Cortex of kidney (tissue), 1 donor: ENCODE measurements at places on chromosomes 1 and 21.

DNA sequence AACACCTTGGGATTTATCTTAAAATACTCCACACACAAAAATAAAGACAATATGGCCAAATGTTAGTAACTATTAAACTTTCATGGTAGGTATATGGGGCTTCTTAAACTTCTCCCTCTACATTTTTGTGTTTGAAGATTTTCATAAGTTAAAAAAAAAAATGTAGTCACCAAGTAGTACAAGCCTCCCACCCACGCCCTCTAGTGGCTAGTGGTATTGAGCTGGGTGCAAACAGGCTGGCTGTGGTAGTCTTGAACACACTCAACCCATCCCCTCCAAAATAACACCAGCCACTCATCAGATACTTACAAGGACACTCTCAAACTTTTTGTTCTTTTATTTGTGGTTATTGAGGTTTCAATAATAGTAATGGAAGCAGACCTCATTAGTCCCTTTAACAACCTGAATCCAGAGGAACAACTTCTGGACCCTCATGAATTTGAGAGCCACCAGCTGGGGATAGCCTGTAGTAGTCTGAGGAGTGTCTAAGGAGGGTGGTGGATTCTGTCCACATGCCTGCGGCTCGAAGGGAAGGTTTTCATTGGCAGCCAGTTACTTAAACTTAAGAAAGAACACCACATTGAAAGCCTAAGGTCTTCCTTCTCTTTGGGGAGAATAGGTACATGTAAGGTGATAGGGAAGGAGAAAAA lies 15.6 kb downstream of the RD3 start:
- no peak for DNase-seq

DNA sequence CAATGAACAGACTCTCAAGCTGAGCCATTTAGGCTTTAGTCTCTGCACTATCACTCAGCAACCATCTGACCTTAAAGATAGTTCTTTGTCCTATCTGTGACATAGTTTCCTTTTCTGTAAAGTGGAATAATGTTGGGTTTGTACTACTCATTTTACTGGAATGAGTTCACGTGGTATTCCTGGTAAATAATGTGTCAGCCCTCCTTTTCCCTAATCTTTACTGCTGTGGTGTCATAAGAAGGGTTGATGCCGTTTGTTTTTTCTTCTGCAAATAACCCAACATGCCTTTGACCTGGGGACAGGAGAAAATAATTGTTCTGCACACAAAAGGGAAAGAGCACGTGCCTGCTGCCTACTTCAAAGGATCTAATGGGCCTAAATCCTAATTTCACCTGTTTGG lies 297.8 kb downstream of the BRINP3 start:
- DNase-seq, result no peak

GRCh38 chr1:19730793-19731192 lies 66.1 kb downstream of the HTR6 start:
- no peak for DNase-seq

- no peak for DNase-seq
Observed at GRCh38 chr21:23690316-23690715, 1917.0 kb downstream of the MRPL39 start.

DNA sequence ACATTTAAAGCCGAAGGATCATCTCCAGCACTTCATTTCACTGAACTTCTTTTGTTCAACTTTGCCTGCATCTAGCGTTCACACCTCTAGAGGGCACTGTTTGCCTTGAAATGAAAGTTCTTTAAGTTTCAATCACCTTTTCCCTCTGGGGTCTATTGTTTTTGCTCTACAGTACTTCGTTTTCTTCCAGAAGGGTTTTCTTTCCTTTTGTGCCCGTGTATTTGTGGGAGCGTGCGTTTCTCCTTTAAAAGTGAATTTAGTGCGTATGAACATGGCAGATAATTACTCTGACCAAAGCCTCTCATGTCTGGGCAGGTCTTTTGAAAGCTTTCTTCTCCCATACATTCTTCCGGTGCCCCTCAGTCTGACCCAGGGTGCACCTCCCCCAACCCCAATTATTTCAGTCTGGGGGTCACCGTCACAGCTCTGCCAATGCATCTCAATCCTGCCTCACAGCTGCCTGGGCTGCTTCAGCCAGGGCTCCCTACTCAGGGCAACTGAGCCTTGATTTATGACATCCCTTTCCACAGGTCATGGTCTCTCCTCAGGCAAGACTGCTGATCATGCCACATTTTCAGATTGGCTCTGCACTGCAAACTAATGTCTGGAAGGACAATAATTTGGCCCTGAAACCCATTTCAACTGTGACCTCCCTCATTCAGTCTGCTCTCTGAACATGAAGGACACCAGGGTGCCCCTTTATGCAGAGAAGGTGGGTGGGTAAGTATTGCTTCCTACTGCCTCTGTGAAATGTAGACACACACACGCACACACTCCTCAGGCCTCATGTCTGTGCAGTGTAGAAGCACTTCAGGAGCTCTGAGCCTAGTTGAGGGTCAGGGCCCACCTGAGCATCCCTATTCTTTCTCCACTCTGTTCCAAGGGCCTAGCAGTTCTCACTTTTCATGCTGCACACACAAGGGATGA lies 88.6 kb downstream of the NUF2 start:
- DNase-seq, result no peak

DNA sequence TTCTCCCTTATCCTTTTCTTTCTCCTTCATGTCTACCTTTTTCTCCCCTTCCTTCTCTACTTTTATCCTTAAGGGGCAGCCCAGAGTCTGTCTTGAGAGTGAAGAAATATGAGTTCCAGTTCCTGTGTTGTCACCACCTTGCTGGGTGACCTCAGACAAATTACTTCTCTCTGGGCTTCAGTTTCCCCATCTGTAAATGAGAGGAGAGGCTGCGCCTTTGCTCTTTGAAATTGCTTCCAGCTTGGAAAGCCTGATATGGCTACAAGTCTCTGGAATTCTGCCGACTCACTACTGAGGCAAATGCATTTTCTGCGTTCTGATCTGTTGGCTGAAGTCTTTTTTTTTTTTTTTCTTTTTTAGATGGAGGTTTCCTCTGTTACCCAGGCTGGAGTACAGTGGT lies 119.2 kb downstream of the SYF2 start:
- no peak for DNase-seq

- no peak for DNase-seq
Observed at GRCh38 chr1:121558514-121558913, 373.7 kb downstream of the SRGAP2C start.

GRCh38 chr21:38037416-38037815 lies 121.2 kb upstream of the KCNJ6 start:
- DNase-seq, result no peak

GRCh38 chr1:53732912-53733317 lies 6.0 kb downstream of the GLIS1 start:
- DNase-seq, result no peak

DNA sequence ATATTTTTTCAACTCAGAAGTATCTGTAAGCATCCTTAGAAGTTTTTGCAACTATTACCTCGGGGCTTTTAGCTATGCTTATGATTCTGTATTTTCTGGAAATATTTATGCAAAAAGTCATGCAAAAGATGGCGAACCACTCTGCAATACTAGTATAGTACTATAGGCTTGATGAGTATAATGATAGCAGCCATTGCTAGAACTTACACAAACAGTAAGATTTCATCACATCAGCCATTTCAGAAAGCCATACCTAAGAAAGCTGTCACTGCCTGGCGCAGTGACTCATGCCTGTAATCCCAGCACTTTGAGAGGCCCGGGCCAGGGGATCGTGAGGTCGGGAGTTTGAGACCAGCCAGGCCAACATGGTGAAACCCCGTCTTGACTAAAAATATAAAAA lies 227.1 kb downstream of the LRRC7 start:
- no peak for DNase-seq

- DNase-seq, result no peak
Observed at GRCh38 chr1:51555866-51556619, 37.0 kb upstream of the EPS15 start.

DNA sequence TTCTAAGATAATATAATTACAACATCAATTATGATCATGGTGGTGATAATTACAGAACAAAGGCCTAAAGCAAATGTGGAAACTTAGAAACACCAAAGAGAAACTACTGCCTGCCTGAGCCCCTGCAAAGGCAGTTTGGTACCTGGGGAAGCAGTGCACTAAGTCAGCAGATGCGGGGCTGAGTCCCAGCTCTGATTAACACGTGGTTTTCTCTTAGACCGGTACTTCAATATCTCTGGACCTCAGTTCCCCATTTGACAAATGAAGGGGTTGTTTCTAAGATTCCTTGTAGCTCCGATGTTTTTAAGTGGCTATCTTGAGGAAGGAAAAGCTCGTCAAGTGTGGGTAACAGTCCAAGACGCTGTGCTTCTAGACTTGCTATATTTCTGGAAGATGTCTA lies 16.7 kb upstream of the PLEKHA6 start:
- DNase-seq, result no peak

DNA sequence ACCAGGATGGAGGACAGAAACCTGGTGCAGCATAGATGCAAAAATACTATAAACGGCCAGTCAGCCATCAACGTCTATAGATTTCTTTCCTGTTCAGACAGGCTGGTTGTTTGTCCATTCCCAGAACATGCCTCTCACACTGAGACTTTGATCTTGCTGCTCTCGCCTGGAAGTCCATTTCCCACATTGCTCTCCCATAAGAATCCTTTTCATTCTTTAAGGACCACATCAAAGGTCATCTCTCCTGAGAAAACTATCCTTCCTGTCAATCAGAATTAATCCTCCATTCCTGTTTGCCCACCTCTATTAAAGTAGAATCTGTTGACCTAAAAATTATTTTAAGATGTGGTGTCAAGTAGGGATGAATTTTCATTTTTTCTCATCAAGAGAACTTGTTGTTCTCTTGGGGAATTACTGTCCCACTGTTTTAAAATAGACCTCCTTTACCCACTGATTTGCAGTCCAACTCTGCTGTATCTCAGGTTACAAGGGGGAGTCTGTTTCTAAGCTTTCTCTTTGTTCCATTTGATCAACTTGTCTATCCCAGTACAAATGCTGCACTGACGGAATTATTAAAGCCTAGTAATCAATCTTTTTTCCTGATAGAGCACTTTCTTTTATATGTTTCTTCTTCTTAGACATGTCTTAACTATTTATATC lies 172.7 kb downstream of the PATJ start:
- no peak for DNase-seq

DNA sequence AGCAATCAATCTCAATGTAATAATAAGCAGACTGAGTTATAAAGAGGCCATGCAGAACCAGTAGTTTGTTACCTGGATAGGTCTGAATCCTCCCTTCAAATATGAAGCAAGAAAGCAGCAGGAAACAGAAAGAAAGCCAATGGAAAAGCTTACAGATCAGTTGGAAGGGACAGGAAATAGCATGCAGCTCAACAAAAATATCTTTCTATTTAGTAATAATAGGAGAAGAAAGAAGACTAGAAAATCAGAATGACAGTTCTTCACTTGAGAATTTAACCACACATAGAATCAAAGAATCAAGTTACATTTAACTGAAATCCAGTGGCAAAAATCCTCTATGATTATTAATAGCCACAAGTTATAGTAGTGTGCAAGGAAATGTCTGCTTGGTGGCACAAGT lies 194.4 kb downstream of the EIF4G3 start:
- DNase-seq, result no peak

DNA sequence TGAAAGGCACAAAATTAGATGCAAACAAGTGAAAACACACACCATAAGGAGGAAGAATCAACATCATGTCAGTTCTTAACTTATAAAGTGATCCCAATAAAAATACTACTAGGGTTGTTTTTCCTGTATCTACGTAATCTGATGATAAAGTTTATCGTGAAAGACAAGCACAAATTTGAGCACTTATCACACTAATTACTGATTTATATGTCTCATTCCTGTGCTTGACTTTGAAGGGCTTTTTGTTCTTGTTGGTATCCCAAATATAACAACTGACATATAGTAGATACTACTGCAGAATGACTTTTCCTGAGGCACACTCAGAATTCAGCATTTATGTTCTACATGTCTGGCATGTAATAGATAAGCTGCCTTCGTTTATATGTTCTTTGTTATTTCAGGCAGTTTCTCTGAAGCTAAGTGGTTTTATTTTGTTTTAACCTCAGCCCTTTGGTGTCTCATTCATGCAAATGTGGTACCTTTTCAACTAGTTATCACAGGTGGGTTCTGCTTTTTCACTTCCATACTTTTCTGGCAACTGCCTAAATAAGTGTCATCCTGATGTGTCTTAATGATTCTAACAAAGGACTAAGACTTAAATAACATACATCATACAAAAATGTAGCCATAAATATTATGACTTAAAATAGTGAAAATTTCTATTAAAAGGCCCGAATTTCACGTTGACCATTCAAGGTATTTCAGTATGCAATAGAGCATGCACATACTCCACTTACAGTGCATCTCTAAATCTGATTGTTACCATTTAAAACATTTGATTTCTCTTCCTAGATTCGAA lies 73.2 kb downstream of the LRRC8C start:
- no peak for DNase-seq

DNA sequence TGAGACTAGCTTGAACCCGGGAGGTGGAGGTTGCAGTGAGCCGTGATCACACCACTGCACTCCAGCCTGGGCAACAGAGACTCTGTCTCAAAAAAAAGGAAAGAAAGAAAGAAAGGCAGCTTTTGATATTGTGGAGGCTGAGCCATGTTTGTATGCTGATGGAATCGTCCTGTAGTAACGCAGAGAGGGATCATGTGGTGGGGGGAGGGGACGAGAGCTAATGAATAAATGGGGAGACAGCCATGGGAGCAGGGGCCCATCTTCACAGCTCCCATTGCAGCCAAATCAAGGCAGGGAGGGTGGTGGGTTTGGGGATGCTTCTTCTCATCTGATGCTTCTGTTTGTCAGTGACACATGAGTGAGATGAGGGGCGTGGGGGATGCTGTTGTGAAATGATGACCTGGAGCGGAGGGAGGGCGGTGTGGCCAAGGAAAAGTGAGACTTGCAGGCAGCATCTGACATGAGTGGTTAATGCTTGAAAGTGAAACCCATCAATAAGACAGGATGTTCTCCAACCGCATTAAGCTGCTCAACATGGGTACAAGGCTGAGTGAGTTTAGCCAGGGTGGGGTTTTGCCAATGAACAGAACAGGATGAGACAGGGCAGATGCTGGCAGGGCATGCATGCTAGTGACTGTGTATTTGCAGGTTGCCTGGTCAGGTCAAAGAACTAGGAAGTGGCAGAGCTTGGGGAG lies 16.7 kb downstream of the SPATA21 start:
- no peak for DNase-seq

- no peak for DNase-seq
Observed at GRCh38 chr1:47213230-47213963, 18.6 kb downstream of the TAL1 start.

- DNase-seq, result no peak
Observed at GRCh38 chr1:64828829-64829228, 84.0 kb downstream of the RAVER2 start.

GRCh38 chr1:39609618-39610331 lies 29.7 kb downstream of the HEYL start:
- DNase-seq, result no peak
